IMR-90 (cell line): ENCODE measurements at places on chromosomes 12 and 14.

DNA sequence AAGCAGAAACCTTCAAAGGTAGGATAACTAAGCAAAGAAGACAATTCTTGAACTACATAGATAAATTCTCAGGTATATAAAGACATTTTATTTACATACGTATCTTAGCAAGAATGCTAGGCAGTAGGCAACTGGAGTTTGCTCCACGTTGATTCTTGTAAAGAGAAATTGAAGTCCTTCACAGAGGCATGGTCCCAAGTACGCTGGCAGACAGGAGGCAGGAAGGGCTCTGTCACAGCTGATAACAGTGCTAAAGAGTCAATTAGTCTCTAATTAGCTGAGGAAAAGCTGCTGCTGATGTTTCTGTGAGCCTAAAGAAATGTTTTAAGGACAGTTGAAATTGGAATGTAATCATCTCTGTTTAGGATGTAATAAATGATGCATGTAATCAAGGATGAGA lies 146.8 kb downstream of the METTL25 start:
- no peak for DNase-seq

- DNase-seq, result no peak
Measured at GRCh38 chr12:11907625-11908024, 163.1 kb upstream of the BCL2L14 start.

GRCh38 chr12:115438314-115438713 lies 754.3 kb upstream of the TBX3 start:
- no peak for DNase-seq

- peak; percentile 41 for DNase-seq
Measured at GRCh38 chr14:89198544-89199329, 218.3 kb downstream of the FOXN3 start.

DNA sequence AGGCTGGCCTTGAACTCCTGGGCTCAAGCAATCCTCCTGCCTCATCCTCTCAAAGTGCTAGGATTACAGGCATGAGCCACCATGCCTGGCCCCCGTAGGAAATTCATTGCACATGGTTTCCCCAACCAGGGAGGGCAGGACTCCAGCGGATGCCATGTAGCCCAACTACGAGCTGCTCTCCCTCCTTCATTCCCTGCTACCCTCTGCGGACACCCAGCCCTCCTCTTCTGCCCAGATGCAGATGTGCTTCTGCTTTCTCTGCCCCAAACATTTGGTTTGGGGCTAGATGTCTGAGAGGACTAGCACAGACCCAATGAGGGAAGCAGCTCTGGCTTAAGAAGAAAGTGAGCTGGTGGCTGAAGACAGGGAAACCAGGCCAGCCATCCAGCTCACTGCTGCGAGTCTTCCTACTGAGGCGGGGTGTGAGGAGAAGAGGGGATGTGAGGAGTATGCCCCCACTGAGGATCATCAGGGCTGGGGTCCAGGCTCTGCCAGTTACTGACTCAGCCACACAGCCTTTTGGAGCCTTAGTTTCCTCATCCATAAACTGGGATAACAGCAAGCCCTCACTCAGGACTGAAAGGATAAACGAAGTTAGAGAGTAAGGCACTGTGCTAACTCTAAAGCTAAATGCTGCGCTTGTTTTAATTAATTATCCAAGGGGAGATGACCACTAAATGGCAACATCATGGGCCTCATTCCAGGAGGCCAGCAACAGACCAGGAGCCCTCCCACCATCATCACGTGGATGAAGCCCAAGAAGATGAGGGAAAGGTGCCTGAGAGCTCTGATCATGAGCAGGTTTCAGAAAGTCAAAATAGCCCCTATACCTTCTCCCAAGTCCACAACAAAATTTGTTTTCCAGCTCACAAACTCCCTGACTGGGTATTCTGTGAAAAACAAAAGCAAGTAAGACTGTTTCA lies 10.9 kb downstream of the CTDSP2 start:
- no peak for DNase-seq

- peak; percentile 100 for DNase-seq
Measured at GRCh38 chr14:101947904-101948665, 16.3 kb upstream of the DYNC1H1 start.

- no peak for DNase-seq
Measured at GRCh38 chr12:116650585-116651087, 87.2 kb downstream of the SPRING1 start.

DNA sequence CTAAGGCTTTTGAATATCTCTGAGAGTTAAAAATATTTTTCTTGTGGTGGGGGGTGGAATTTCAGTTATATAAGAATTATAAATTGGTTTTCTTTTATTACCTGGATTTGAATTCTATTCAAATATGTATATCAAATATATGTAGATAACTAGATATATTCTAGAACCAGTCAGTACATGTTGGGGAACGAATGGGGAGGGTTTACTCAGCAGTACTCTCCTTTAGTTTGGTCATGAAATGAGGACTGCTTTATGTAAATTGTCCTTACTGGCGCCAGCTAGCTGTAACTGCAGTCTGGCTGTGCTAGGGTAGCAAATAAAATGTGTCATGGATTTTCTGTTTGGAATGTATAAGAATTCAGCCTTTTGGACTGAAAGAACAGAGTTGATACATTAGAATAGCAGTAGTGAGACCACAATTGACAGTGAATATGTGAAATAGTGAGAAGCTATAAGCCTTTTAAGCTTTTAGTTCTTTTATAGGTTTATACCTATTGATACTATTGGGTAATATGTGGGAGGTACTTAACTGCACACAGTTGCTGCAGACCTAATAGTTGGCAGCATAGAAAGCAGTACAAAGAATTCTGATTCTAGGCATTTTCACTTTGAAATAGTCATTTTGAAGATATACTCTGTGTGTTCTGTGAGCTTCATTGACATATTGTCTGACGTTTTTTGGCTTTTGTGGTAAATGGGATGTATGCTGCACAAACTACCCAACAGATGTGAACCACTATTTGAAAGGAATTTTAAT lies 29.0 kb downstream of the ATF7IP start:
- peak; percentile 84 for DNase-seq

- DNase-seq, result peak; percentile 53
Measured at GRCh38 chr12:94795520-94795919, 145.2 kb upstream of the TMCC3 start.

DNA sequence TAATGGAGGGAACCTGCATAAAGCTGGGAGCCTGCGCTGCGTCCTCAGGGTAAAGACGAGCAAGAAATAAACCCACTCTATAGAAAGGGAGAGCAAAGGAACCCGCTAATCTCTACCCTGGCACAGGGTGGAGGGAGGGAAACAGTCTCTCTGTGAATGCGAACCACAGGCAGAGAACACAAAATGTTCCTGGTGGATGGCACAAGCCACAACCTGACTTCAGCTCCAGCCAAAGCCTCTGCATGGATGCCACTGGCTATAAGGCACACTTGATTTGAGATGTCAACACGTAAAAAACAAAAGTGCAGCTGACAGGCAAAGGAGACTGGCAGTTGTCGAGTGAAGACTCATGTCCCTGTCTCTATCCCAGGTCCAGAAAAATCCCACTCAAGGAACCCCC lies 32.4 kb downstream of the CHGA start:
- DNase-seq, result no peak

GRCh38 chr12:87981495-87981894 lies 47.7 kb downstream of the C12orf50 start:
- DNase-seq, result peak; percentile 21

- DNase-seq, result peak; percentile 70
Measured at GRCh38 chr12:79737875-79738718, 47.3 kb upstream of the PAWR start.

DNA sequence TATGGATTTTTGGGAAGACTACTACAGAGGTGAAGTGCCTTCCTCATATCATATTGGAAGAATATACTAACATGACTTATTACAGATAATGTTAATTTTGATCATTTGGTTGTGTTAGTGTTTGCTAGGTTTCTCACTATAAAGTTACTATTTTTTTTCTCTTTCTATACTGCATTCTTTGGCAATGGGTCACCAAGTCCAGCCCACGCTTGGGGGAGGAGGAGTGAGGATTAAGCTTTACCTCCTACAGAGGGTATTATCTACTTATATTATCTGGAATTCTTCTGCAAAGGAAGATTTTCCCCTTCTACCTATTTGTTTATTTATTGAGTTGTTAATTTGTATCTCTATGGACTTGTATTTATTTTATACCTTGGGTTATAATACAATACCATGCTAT lies 31.5 kb downstream of the SCN8A start:
- peak; percentile 63 for DNase-seq
